SK-N-SH (cell line): ENCODE measurements at places on chromosomes 4 and X. TPM values are rescaled to one million over a fixed set of nuclear protein-coding genes. Genes with fewer than 3 reads are reported as not detected.
A peak's percentile ranks its signal among the peaks of the same experiment; 100 is the strongest.

GRCh38 chr4:155929833-155930232 is 23.8 kb downstream of the CTSO start:
- no peak for DNase-seq

Gene SOX3
- not detected in 2 replicates for polyA plus RNA-seq

Gene SPANXN2
- polyA plus RNA-seq = not detected in 2 replicates

Gene AIFM1
- polyA plus RNA-seq = 49.8 and 61.4 TPM in 2 replicates

DNA sequence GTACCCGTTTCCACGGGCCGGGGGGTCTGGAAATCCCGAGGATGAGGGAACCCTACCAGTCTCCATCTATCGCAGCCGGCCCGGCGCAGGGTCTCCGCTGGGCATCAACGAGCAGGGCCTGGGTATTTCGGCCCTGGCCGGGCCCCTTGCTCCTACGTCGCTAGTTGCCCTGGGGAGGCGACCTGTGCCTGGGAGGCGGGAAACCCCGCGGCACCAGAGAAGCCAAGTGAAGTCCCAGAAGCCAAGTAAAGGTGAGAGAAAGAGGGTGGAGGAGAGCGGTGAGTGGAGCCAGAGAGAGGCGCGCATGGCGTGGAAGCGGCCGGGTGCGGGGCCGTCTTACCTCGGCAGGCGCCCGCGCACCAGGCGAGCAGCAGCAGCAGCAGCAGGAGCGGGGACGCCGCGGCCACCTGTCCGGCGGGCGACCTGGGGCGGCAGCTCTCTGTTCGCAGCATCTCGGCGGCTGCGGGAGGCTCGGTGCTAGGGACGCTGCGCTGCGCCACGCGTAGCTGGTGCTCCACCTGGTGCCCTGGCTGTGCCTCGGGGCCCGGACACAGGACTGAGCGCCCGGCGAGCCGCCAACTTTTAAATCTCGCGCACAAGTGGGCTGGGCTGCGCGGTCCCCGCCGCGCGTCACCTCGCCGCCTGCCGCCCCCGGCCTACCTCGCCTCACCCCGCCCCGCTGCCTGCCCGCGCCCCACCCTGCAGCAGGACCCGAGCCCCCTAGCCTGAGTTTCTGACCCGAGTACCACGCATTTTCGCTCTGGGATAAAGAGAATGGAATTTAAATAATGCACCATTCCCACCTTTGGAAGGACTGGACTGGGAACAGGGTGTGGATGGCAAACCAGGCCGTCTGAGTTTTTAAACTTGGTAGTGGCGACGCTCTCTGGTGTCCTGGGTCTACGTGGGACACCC is at the start of gene NMU:
TSS of gene NMU (minus strand) at position 558 of the 915 bp plus-strand sequence. CDS start at position 452, 106 bp downstream.
- peak; percentile 87 for DNase-seq

Gene FAM47C
- not detected in 2 replicates for polyA plus RNA-seq

DNA sequence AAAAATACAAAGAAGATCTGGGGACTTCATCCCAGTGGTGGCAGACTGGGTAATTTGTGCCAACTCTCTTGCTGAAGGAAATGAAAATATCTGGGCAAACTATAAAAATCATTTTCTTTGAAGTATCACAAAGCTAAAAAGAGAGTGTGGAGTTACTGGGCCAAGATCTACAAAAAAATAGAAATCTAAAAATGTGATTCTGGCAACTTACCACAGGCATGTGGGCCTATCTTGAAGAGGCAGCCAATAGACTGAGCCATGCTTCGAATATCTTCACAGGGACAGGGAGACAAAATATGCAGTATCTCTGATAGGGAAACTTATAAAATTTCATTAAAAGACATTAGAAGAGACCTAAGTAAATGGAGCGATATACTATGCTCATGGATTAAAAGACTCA is 168.8 kb downstream of the RCHY1 start:
- no peak for DNase-seq

GRCh38 chr4:157043131-157043530 is 32.8 kb upstream of the GLRB start:
- DNase-seq = peak; percentile 4

Gene SYN1
- 0.02 and 0.08 TPM in 2 replicates for polyA plus RNA-seq

DNA sequence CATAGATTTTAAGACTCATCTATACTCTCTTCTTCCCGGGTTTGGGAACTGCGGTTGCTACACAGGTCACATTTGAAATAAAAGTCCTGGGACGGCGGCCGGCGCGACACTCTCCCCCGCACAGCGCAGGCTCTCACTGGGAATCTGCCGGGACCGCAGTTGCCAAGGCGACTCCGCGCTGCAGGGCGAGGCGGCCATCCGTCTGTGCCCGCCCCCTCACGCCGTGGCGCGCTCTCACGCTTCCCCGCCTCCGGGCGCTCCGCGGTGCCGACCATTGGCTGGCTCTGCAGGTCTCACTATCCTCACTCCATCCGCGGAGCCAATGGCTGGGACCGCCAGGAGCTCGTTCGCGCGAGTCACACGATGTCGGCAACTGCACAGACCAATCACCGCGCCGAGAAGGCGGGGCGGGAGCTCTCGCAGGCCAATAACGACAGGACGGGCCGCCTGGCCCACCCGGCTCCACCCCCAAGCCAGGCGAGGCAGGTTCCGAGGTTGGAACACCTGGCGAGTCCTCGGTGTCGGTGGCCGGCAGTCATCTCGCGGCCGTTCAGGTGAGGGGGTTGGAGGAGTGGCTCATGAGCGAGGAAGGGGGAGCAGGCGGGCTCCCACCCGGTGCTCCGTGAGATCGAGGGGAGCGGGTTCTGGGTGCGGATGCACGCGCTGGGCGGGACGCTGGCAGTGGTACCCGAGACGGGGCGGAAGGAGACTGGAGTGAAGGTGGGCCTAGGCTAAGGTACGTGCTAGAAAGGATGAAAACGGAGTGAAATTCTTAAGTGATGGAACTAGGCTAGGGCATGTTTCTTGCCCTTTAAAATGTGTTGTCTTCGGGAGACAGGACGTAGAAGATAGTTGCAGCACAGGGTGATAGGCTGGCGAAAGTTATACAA is at the start of gene MSMO1:
TSS of gene MSMO1 (plus strand) at position 459 of the 890 bp plus-strand sequence. CDS start 5,702 bp downstream, outside the sequence.
- peak; percentile 94 for DNase-seq

- no peak for DNase-seq
Measured at GRCh38 chr4:11106190-11106589, 322.5 kb downstream of the HS3ST1 start.

Gene LINC00632
- polyA plus RNA-seq = 0.31 and 1.2 TPM in 2 replicates

GRCh38 chr4:25330905-25331808 is 18.6 kb downstream of the ZCCHC4 start:
- no peak for DNase-seq

DNA sequence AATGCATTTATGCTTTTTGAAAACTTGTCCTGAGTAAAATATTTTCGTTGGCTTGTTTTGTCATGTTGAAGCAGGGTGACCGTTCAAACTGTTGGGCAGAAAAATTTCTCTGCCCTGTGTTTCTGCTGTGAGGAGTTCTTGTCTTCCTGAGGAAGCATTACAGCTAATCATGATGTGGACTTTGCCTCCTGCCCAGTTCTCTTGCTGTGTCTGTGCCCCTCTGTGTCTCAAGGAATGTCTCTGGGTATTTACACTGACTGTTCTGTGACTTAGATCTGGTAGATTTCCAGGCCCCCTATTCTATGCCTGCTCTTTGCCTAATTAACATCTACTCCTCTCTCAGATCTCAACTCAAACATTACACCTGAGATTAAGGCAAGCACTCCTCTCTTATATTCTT is 30.4 kb upstream of the RPL34 start:
- no peak for DNase-seq

DNA sequence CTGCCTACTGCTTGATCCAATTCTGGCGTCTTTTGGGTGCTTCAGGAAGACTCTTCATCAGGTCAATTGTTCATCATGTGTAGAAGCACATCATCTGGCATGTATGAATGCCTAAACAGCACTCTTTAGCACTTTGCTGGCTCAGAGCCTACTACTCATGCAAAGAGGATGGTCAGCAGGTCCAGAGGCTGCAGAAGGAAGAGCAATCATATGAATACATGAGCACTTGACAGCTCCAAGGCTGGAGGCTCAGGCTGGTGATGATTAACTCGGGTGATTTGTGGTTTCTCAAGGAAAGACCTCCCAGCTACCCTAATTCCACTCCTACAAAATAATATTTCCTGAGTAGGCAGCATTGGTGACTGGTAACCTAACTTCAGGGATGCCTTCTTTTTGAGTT is 103.8 kb upstream of the CXCL13 start:
- no peak for DNase-seq

DNA sequence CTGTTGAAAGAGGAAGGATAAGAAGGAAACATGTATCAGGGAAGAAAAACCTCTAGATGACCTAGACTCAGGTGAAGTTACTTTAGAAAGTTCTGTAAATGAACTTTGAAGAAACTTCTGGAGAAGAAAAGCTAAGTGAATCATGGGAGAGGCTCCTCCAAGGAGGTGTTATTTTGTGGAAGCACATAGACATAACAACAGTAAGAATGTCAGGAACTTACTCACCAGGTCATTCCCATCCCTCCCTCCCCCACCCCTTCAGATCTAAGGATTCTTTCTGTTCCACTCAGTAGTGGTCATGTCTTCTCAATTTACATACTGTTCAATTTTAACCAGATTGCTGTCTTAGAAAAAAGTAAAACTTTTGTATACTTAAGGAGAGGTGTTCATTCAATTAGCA is 310.5 kb upstream of the DDX53 start:
- no peak for DNase-seq

DNA sequence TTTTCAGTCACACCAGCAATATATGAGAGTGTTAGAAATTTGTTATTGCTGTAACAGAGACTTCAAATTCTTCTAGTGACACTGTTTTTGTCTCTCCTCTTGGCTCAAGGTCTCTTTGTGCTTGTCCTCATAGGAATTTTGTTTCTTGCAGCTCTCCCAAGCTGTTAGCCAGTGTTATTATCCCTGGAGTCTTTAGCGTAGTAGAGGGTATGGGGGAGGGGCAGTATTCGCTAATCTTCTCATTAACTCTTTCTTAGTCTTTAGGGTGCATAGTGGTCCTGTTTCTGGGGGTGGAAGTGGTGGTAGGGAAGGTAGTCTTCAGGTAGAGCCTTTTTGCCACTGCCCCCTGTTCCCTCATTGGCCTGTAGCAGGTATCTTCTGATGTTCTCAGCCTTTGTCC is 79.4 kb downstream of the JADE3 start:
- no peak for DNase-seq

Gene CLDN2
- polyA plus RNA-seq = 0.36 TPM in 2 replicates

GRCh38 chr4:85741381-85741780 is 266.4 kb downstream of the ARHGAP24 start:
- no peak for DNase-seq

Gene TMSB15A
- polyA plus RNA-seq = 16.6 and 17.2 TPM in 2 replicates

- DNase-seq = no peak
Measured at GRCh38 chr4:26763648-26764047, 97.0 kb upstream of the STIM2 start.

DNA sequence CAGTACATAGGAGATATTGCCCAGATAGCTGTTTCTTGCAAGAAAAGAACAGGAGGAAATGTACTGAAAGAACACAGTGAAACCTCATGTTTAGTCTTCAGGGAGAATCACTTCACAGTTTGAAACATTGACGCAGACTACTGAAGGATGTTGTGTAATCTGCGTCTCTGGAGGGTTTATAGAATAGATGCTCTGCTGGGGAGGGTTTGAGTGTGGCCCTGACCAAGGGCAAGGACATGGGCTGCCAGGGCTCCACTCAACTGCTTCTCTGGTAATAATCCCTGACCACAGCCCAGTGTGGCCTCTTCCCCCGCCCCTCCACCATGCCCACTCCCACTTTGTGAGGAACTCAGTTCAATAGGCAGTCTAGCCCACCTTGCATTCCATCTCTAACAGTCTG is 15.8 kb upstream of the ACE2 start:
- DNase-seq = no peak

DNA sequence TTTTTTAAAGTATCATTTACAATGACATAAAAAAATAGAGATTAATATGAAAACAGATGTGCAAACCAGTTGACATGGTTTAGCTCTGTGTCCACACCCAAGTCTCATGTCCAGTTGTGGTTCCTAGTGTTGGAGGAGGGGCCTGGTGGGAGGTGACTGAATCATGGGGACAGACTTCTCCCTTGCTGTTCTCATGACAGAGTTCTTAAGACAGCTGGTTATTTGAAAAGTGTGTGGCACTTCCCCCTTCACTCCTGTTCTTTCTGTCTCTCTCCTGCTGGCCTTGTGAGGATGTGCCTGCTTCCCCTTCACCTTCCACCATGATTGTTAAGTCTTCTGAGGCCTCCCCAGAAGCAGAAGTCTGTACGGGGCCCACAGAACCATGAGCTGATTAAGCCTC is 23.8 kb downstream of the CNOT6L start:
- no peak for DNase-seq

GRCh38 chrX:124346117-124346876 is at the start of gene SH2D1A:
Gene SH2D1A (plus strand): TSS chrX:124346563. CDS start chrX:124346643, 80 bp downstream.
- no peak for DNase-seq

DNA sequence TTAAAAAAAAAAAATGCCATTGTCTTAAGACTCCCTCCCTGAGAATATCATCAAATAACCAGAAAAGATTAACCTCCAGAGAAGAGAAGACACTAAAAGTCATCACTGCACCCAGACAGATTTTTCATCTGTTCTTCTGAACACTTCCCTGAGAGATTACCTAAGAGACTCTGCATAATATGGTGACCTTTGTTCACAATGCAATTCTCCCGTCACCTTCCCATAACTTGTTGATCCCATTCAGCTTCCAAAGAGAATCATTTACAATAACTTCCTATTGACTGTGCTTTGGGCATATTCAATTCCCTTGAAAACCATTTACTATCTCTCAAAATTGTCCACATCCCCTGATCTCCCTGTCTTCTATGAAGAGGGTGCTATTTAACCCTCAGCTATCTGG is 85.1 kb upstream of the SMAD1 start:
- DNase-seq = no peak

GRCh38 chrX:1545776-1546408 is 8.9 kb upstream of the P2RY8 start:
- DNase-seq = no peak

Gene FGD1
- polyA plus RNA-seq = 3.3 and 6.3 TPM in 2 replicates

Gene TRIM61
- not detected in 2 replicates for polyA plus RNA-seq

GRCh38 chr4:340011-340410 is 2.4 kb downstream of the ZNF141 start:
- no peak for DNase-seq

Gene F8A3
- 0.60 and 1.1 TPM in 2 replicates for polyA plus RNA-seq

GRCh38 chr4:105133976-105134375 is 12.7 kb upstream of the TET2 start:
- no peak for DNase-seq

DNA sequence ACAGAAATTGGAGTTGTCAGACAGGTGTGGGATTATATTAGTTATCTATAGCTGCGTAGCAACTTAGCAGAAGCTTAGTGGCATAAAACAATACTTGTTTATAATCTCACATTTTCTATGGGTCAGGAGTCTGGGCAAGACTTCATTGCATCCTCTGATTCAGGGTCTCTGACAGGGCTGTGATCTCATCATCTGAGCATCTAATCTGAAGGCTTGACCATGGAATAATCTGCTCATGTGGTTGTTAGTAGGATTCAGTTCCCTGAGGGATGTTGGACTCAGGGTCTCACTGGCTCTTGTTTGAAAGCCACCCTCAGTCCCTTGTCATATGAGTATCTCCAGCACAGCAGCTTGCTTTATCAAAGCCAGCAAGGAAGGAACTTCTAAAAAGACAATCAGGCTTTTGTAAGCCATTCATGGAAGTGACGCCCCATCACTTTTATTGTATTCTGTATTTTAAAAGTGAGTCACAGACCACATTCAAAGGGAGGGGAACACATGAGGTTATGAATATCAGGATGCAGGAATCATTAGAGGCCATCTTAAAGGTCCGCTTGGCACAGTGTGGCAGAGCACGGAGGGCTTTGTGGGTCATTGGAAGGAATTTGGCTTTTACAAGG is 37.2 kb upstream of the FAM9B start:
- no peak for DNase-seq

Gene SSX2B
- polyA plus RNA-seq = 0.16 and 0.71 TPM in 2 replicates
